HL-60 (cell line): ENCODE measurements at places on chromosomes 6 and 20.
A peak's percentile ranks its signal among the peaks of the same experiment; 100 is the strongest.

GRCh38 chr20:10020937-10021336 is 13.8 kb upstream of the ANKEF1 start:
- DNase-seq, result no peak

- DNase-seq, result no peak
Measured at GRCh38 chr6:167937948-167938911, 59.2 kb upstream of the KIF25 start.

DNA sequence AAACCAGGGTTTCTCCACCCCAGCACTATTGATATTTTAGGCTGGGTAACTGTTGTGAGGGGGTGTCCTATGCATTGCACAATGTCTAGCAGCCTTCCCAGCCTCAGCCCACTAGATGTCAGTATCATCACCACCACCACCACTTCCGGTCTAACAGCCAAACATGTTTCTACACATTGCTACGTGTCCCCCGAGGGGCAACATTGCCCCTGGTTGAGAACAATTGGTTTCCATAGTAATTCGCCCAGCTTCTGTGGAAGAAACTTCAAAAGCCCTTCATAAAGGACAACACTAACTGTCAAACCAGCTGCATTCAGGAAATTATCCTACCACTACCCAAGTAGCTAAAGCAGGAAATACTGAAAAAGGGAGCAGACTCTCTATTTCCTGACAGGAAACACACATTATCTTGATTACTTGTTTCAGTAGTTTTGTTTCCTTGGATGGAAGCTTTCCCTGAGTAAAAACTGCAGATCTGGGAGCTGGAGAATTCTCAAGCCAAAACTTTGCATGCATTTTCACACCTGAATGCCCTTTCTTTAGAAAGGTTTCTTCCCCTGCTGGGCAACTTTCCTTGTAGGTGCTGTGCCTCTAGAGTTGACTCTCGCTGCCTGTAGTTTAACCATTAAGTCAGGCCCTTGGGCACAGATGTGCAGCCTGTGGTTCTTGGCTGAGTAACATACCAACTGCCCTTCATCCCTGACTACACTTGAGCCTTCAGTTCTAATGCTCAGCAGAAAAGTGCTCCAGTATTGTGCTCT is 23.6 kb downstream of the PKHD1 start:
- DNase-seq, result peak; percentile 65

- no peak for DNase-seq
Measured at GRCh38 chr6:72290620-72291019, 331.2 kb upstream of the KCNQ5 start.

GRCh38 chr20:61802721-61803311 is 262.9 kb downstream of the TAF4 start:
- no peak for DNase-seq

GRCh38 chr6:12962987-12963386 is 246.4 kb downstream of the PHACTR1 start:
- no peak for DNase-seq

- DNase-seq, result peak; percentile 49
Measured at GRCh38 chr6:88922775-88923548, 40.5 kb downstream of the RNGTT start.

DNA sequence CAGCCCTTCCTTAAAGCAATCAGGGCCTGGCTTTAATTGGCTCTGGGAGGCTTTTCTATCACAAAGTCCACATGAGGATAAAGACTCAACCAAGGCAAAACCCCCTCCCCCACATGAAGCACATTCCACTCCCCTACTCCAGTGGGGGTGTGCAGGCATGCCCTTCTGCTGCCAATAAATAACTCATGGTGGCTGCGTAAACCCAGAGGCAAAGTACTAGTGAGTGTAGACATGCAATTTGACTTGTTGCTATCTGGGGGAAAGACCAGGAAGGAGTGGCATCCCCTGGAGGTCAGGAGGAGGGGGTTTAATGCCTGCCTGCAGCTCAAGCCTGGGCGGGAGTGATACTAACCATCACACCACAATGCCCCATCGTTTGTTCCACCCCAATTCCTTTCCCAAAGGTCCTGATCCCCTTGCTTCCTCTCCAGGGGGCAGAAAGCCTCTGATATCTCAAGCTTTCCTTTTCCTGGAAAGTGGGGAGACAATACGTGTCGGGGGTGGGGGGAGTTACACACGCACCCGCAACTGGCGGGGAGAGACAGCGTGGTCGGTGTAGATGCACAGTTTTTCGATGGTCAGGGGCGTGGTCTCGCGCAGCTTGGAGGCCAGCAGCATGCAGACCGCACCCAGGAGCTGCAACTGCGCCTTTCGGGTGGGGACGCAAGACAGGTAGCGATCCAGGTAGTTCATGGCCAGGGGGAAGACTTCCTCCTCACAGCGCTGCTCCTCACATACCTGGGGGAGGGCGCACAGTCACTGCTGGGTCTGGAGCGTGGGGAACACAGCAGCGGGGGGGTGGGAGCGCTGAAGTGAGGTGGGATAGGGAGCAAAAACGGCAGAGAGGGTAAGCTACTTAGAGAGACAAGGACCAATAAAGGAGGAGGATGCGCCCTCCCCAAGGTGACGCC is 1.5 kb downstream of the CCND3 start:
- peak; percentile 38 for DNase-seq

DNA sequence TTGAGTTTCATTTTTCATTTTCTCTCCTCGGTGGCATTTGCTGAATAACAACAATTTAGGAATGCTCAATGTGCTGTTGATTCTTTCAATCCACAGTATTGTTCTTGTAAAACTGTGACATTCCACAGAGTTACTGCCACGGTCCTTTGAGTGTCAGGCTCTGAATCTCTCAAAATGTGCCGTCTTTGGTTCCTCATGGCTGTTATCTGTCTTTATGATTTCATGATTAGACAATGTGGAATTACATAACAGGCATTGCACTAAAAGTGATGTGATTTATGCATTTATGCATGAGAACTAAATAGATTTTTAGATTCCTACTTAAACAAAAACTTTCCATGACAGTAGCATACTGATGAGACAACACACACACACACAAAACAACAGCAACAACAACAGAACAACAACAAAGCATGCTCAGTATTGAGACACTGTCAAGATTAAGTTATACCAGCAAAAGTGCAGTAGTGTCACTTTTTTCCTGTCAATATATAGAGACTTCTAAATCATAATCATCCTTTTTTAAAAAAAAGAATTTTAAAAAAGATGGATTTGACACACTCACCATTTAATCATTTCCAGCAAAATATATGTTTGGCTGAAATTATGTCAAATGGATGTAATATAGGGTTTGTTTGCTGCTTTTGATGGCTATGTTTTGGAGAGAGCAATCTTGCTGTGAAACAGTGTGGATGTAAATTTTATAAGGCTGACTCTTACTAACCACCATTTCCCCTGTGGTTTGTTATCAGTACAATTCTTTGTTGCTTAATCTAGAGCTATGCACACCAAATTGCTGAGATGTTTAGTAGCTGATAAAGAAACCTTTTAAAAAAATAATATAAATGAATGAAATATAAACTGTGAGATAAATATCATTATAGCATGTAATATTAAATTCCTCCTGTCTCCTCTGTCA is 88.1 kb downstream of the SNAP25 start:
- DNase-seq, result no peak

GRCh38 chr6:142361779-142362750 is 60.3 kb downstream of the ADGRG6 start:
- DNase-seq, result no peak

- no peak for DNase-seq
Measured at GRCh38 chr6:158772851-158773371, 46.3 kb downstream of the EZR start.
